CD4-positive, alpha-beta T cell treated with Interleukin-21 for 1 hour (primary cell): ENCODE measurements at places on chromosomes 4 and X.

DNA sequence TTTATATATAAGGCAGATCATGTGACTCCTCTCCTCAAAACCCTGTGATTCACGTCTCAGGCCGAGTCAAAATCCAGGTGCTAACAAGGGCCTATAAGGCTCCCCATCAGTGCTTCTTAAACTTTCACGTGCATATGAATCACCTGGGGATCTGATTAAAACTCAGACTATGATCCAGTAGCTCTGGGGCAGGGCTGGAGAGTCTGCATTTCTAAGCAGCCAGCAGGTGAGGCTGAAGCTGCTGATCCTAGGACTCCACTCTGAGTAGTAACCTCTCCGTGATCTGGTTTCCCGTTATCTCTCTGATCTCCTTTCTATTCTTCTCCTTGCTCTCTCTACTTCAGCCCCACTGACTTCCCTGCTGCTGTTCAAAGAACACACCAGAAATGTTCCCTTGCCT, 252.4 kb upstream of the RPS6KA3 start:
- DNase-seq, result no peak

- DNase-seq, result no peak
These were observed 10.6 kb upstream of the AMOT start for GRCh38 chrX:112851161-112851779.

DNA sequence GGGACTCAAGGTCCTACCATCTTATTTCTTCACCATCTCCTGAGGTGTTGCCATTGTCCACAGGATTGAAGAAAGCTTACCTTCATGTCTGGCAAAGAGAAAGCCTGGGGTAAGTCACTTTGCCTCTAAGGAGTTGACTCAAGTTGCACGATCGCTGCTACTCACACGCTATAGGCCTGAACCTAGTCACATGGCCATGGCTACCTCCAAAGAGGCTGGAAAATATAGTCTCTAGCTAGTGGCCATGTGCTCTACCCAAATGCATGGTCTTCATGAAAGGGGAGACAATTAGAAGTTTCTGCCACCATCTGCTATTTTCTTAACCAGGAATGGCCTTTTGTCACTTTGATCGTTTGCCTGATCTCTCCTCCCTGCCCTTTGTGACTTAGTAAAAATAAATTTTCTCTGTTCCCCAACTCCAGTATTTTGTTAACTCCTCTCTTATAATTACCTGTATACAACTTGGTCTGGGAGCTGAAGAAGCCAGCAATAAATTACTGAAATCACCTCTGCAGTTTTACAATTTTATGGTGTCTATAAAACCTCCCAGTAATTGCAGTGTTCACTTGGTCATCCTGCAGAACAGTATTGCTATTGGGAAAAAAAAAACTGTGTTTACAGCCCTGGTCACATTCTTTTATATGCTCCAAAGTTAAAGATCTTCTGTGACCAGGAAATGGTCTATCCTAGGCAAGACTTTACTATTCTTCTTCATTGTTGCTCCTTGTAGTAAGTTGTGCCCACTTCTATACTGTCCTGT, 126.7 kb upstream of the TSPAN5 start:
- no peak for DNase-seq

DNA sequence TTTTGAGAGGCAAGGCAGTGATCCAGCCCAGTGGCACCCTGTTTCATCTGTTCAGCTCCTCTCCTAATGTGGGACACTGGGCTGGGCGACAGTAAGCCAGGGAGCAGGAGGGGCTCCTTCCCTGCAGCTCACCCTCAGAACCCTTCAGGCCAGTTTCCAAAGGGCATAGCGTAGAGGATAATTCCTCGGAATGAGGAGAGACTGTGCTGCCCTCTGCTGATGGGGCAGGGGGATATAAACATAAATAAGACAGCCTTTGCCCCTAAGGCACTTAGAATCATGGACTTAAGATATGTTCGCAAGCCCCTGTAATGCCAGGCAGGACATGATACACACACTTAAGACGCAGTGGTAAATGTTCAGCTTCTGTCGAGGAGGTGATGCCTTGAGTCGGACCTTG, 27.9 kb upstream of the ZNF185 start:
- no peak for DNase-seq

- no peak for DNase-seq
These were observed 673 bp downstream of the PARM1 start for GRCh38 chr4:74933562-74934015.

DNA sequence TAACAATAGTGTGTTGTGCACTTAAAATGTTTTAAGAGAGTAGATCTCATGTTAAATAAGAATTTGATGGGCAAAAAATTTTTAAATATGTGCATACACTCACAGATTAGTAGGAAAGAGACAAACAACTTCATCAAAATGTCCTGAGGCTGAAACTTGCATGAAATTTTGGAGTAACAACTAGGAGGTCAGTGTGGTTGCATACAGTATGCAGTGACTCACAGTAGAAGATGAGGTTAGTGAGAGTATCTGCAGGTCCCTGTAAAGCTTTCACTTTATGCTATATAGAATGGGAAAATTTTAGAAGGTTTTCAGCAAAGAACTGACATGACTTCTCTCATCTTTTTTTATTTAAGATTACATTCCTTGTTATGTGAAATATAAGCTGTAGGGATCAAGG, 453.1 kb upstream of the KLHL4 start:
- DNase-seq, result no peak

DNA sequence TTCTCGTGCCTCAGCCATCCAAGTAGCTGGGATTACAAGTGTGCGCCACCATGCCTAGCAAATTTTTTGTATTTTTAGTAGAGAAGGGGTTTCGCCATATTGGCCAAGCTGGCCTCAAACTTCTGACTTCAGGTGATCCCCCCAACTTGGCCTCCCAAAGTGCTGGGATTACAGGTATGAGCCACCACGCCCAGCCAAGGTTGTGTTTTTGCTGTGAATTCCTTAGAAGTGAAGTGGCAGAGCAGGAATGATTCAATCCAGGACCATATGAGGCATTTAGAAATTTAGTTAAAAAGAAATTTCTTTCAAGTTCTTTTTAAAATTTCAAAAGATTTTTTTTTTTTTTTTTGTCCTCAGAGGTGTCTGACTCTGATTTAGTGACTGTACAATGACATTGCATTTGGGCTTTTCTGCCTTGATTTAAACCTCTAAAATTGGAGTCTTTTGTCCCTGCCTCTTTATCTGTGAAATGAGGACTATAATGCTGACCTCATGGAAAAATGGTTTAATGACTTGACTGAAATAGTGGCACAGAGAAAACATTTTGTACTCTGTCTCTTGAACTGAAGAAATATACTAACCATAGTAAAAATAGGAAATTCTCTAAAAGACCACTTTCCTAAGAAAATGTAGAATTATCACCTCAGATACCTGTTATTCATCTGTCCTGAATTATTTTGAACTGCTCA, 59.9 kb downstream of the CXCL13 start:
- DNase-seq, result no peak

DNA sequence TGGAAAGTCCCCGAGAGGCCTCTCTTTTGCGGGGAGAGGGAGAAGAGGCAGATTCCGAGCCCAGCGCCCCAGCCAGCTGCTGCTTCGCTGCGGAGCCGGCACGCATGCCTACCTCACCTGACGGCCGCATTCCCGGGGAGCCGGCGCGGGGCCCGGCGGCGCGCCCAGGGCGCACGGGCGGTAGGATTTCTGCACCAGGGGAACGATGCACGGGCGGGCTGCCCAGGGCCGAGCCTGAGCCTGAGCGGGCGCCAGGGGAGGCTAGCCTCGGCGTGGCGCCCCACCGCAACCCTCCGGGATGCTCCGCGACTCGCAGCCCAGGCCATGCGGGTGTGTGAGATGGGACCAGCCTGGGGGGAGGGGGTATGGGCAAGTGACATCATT, 81.3 kb upstream of the SCML1 start:
- DNase-seq, result no peak

DNA sequence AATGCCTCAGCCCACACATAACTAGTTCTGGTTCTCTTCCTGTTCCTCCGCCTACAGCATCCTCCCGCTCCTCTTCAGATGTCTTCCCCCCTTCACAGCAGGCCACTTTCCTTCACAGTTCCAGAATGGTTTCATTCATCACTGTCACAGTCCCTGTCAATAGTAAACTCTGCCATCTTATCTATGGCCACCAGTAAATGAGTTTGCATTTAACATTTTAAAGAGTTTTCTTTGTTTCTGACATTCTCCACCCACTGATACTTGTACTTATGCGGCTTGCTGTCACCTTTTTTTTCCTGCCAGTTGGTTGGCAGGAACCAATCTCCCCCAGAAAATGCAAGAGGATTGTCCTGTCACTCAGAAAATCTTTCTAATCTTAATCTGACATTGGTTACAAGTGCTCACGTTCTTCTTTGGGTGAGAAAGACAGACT, 114.1 kb downstream of the GLUD2 start:
- DNase-seq, result no peak

GRCh38 chr4:109497511-109497910, 62.5 kb upstream of the MCUB start:
- DNase-seq, result no peak

DNA sequence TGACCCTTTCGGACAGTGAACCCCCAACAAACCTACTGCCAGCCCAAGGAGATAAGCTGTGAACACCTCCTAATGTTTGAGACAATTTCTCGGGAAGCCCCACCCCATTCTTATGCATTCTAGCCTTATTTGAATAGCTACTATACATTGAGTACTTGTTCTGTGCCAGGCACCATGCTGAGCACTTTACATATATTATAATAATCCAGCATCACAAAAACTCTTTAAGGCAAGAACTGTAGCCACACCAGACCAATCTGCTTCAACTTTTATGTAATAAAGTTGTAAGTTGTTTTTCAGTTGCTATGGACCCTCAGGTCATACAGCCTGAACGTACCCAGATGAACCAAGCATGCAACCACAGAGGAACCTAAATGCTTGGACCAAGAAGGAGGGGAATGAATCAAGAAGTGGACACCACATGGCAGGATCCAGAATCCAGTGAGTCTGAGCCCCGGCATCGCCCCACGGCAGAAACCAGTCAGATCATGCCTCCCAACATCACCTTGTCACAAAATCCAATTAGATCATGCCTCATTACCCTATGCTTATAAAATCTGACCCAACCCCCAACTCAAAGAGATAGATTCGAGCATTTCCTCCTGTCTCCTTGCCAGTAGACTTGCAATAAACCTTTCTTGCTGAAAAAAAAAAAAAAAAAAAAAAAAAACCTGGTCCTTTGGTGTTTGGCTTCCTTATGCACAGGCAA, 225.0 kb downstream of the QDPR start:
- DNase-seq, result no peak

DNA sequence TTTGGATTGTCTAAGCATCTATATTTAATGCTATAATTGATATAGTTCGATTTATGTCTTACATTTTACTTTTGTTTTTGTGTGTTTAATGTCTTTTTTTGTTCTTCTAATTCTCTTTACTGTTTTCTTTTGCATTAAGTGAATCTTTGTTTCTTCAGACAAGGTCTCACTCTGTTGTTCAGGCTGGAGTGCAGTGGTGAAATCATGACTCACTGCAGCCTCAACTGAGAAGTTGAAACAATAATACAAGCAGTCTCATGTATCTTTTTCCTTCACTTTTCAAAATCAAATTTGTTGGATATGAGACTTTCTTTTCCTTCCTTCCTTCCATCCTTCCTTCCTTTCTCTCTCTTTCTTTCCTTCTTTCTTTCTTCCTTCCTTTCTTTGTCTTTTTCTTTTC, 1401.6 kb downstream of the ADGRL3 start:
- DNase-seq, result no peak

DNA sequence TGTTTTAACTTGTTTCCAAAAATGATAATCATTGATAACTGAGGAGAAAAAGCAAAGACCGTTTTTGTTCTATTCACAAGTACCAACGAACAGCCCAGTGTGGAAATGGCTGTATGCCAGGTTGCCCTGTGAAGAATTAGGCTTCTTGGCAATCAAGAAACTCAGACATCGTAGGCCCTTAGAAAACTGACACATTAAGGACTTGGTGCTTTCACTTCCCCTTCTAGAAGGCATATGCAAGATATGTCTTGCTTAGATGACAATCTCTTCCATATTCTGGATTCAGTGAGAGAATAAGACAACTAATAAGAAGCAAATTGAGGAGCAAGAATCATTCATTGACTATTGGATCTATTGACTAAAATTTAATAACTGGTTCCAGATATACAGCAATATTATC, 56.6 kb downstream of the ANAPC10 start:
- no peak for DNase-seq

DNA sequence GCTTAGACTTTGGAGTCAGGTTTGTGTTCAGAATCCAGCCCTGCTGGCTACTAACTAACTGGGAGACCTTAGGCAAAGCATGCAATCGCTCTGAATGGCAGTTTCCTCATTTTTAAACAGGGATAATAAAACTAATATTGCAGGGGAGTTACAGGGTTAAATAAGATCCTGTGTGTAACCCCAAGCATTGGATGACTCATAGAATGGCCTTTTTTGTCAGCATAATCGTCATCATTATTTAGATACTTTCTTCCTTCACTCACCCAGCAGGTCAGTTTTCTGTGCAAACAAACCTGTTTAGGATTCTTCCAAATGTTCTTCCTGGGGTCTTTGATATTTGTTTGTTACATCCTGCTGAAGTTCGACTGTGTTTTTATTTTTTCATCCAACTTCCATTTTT, 208.2 kb downstream of the EVC2 start:
- DNase-seq, result no peak

DNA sequence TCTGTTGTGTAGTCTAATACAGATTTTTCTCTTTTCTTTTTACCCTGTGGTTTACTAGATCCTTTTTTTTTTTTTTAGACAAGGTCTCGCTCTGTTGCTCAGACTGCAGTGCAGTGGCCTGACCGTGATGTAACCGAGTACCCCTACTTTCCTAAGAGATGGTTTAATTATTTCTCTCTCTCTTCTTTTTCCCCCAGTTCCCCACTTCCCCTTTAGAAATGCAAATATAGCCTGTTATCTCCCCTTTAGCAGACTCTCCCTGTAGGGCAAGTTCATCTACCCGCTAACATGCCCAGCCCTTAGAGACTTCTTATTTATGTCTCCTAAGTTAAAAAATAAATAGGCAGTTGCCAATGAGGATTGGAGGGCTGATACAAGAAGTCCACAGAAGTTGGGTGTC, 4.5 kb downstream of the SNX25 start:
- DNase-seq, result no peak
